ENCODE measurements at places on chromosomes 11 and 22.

DNA sequence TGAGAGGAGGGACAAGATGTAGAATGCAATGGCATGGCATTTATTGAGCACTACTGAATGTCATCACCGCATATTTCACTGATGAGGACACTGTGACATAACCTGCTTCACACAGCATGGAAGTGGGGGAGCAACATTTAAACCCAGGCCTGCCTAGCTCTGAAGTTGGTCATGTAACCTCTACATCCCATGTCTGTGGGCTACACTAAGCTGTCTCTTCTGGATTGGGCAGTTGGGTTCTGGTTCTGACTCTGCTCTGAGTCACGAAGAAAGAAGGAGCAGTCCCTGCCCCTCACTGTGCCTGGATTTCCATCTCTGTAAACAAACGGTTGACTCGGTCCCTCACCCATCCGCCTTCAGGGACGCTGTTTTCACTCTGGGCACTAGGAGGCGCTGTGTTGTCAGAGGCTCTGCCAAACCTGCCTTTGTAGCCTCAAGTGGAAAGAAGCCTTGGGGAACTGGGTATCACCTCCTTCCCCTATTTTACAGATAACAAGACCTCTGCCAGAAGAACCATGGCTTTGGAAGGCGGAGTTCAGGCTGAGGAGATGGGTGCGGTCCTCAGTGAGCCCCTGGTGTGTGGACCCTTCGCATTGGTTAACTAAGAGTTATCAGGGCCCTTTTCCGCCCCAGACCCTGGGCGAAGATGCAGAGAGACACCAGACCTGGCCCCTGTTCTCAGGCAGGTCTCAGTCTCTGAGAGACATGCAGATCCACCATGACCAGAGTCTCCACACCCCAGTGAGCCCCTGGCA lies 12.7 kb upstream of the ARHGEF17 start:
- peak; percentile 46 for DNase-seq

DNA sequence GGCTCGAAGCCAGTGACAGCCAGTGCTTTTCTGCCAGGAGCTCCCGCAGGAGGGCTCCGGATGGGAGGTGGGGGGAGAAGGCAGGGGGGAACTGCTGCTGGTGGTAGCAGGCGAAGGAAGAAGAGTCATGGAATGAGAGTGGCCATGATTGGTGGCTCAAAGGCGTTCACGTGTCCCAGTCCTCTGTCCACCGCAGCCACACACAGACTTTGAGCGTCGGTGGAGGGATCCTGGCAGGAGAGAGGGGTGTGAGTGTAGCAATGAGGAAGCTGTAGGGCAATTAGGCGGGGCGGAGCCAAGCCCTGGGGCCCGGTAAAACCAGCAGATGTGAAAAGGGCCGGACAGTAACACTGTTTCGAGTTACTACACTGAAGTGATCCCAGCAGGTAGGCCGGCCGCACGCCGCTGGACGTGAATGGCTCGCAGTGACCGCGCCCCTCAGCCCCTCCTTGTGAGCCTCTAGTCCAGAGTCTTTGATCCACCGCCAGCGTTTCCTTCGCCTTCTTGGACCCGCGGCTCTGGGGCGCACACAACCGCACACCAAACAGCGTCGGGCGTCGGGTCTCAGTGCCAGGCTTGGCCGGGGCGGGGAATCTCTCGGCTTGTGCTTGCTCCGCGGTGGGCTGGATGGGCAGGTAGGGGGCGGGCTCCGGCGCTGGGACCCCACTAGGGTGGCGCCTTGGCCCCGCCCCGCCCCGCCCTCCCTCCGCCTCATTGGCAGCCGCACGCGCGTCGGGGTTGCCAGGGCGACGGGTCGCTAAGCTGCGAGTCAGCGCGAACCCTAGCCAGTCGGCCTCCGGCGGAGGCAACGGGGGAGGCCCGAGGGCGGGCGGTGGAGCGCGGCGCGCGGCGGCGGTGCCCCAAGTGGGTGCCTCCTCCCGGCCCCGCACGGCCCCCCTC lies at the start of gene LRRC10B:
LRRC10B (plus strand) TSS at position 788 of the 900 bp plus-strand sequence. CDS start 250 bp downstream, outside the sequence.
- DNase-seq = no peak

DNA sequence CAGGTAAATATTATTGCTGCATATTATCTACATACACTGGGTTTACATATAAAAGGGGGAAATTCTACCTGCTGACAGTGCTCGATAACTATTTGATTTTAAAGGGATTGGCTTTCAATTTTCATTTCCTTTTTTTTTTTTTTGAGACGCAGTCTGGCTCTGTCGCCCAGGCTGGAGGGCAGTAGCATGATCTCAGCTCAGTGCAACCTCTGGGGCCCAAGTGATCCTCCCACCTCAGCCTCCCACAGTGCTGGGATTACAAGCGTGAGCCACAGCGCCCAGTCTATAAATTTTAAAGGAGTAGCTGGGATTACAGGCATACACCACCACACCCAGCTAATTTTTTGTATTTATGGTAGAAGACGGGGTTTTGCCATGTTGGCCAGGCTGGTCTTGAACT lies 3.2 kb upstream of the PCF11 start:
- no peak for DNase-seq

- no peak for DNase-seq
Measured at GRCh38 chr11:22180131-22180530, 12.8 kb upstream of the ANO5 start.

DNA sequence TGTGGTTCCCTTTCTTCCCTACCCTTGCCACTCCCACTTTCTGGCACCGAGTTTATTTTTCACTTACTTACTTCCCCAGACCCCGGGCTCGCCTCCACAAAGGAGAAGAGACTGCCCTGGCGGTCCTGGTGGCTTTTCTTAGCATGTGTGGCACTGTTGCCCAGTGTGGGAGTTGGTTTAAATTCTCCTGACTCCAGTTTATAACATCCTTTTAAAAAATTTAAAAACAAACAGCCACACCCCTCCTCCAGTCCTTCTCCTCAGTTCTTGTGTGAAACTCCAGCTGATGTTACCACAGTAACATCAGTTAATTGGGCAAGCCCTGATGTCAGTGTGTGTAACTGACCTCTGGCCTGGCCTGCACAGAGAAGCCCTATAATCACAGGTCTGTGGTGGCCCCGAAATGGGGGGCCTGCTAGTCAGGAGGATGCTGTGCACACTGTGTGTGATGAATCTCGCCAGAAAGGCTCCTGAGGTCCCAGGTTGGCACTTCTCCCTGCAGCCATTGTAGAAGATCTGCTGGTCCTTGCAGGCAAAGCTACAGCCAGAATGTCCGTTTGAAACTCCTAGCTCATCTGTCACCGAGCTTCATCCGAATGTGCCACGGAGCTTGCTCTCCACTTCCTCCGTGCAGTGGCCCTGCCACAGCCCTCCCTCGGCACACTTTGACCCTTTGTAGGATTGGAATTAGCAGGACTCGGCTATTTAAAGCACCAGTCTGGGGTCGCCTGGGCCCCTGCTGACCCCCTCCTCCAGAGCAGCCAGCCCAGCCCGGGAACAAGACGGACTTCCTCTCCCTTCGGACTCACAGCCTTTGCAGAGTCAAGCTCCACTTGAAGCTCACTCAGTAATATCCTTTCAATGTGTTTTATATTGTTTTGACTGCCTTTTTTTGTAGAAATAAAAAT lies 7.6 kb downstream of the YDJC start:
- DNase-seq = no peak

DNA sequence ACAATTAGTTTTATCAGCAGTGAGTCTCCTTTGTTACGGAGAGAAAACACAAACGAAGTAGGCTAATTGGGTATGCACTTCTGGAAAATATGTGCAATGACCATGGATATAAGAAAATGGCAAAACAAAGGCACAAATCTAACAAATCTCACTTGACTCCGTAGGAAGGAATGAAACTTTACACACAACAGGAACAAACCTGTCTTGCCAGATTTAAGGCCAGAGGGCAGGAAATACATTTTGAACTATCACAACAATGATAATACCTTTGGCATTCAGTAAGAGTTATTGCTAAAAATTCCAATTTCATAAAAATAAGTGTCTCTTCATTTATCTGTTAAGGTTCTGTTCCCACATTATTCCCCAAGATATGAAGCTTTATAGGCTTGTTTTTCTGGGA lies 36.6 kb downstream of the SLC25A17 start:
- DNase-seq = no peak

DNA sequence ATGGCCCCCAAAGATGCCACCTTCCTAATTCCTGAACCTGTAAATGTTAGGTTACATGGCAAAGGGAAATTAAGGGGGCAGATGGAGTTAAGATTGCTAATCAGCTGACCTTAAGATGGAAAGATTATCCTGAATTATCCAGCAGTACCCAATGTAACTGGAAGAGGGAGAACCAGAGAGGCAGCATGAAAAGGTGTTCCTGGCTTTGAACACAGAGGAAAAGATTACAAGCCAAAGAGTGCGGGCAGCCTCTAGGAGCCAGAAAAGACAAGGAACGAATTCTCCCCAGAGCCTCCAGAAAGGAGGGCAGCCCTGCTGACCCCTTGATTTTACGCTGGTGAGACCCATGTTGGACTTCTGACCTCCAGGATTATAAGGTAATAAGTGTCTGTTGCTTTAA lies 15.1 kb upstream of the THRSP start:
- DNase-seq = no peak

- no peak for DNase-seq
Measured at GRCh38 chr11:70098936-70099335, 20.8 kb downstream of the ANO1 start.

DNA sequence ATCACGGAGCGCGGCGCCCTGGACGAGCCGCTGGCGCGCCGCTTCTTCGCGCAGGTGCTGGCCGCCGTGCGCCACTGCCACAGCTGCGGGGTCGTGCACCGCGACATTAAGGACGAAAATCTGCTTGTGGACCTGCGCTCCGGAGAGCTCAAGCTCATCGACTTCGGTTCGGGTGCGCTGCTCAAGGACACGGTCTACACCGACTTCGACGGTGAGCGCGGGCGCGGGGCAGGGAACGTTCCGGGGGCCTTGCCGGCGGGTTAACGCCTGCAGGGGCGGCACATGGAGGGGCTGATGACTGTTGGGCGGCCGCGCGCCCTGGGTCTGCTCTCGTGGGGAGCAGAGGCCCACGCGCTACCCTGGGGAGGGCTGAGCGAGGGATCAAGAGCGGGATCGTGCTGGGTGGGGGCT lies 1.0 kb downstream of the PIM3 start:
- no peak for DNase-seq

DNA sequence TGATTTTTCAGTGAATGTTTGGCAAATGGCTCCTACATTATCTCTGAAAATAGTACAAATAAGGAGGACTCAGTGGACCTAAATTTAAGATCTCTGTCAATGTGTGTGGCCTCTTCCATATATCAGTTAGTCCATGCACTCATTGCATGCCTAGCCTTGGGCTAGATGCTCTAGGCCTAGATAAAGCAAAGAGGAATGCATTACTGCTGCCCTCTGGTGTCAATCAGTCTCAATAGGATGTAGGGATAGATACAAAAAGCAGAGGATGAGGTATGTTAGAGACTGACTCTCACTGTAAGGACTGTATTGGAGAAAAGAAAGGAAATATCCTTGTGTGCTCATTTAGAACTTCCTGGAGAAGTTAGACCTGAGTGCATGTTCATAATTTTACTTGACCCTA lies 42.0 kb downstream of the MS4A2 start:
- DNase-seq = no peak
